Activated T-cell treated with anti-CD3 and anti-CD28 coated beads, Interleukin-2, amount 50 U/mL, for 48 hours (primary cell): ENCODE measurements at places on chromosomes 6 and 20.

DNA sequence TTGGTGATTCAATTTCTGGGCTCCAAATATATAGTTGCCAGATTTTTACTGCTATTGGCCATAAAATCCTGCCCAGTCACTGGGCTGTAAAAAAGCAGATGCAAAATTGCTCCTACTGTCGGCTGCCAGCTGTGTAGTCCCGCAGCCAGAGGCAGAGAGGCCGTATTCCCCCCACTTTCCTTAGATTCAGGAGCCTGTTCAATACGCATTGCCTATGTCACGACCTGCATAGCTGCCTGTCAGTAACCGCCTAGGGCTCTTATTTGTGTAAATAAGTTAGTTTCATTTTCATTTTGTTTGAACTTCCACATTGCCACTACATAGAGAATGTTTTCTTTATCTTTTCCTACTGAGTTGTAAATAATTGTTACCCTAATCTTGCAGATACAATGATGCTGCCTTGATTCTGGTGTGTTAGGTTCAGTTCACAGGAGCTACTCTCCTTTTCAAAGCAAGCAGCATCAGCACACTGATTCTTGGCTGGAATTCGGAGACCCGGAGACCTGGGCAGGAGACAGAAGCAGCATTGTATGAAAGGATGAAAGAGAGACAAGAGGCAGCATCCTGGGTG, 46.0 kb upstream of the UST start:
- DNase-seq, result no peak

DNA sequence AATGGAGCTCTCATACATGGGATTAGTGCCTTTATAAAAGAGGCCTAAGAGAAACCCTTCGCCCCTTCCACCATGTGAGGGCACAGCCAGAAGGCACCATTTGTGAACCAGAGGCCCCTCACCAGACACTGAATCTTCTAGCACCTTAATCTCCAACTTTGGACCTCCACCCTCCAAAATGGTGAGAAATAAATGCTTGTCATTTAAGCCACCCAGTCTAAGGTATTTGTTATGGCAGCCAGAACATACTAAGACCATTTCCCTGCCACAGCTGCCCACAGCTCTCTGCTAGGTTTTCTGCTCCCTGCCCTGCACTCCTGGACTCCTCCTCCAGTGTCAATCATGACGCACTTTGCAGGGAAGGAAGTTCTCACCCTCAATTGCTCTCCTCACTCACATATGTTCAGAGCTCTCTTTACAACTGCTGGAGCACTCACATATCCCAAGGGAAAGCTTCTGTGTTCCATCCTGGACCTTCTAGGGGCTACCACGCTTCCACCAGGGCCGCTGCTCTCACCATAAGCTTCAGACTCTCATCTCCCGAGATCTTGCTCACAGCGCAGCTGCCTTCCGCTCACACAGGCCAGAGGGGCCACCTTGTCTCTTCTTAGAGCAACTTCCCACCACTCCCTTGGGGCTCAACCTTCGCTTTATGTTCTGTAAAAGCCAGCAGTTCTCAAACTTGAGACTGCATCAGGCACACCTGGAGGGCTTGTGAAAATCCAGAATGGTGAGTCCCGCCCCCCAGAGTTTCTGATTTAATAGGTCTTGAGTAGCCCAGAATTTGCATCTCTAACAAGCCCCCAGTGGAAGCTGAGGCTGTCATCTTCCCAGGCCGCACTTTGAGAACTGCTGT, 1.6 kb upstream of the LY86 start:
- DNase-seq, result no peak

GRCh38 chr6:170296746-170297575, 6.1 kb upstream of the DLL1 start:
- no peak for DNase-seq

GRCh38 chr20:17893445-17893844, 75.1 kb downstream of the SNX5 start:
- no peak for DNase-seq

- no peak for DNase-seq
Observed at GRCh38 chr6:165321555-165322145, 12.2 kb upstream of the C6orf118 start.

DNA sequence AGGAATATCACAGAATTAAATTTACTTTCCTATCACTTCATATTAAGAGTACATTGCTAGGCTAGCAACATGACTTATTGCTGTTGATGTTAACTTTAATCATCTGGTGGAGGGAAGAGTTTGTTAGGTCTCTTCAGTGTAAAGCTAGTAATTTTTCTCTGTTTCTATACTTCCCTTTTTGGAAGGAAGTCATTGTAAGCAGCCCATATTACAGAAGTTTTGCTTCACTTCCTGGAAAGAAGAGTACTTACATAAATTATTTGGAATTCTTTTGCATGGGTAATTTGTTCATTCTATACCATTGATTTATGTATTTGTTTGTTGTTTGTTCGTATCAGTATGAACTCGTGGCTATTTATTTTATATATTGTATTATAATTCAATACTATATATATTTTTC, 405.2 kb downstream of the RFPL4B start:
- DNase-seq, result no peak

DNA sequence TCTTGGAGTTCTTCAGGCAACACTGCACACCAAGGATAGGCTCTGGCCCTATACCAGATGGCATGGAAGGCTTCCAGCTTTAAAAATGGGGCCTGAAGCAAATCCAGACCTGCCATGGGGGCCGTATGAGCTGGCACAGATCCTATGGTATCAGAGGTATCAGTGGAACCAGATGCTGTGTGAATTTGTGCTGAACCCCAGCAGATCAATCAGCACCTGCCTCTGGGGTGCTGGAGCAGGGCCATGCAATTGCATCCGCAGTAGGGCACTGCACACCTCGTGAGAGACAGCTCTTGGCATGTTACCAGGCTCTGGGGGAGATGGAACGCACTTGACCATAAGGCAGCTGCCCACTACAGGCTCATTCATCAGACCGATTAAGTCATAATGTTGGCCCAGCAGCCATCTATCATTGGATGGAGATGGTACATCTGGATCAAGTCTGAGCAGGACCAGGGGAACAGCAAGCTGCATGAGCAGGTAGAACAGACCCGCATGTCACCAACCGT, 221.5 kb downstream of the MYLK4 start:
- no peak for DNase-seq

DNA sequence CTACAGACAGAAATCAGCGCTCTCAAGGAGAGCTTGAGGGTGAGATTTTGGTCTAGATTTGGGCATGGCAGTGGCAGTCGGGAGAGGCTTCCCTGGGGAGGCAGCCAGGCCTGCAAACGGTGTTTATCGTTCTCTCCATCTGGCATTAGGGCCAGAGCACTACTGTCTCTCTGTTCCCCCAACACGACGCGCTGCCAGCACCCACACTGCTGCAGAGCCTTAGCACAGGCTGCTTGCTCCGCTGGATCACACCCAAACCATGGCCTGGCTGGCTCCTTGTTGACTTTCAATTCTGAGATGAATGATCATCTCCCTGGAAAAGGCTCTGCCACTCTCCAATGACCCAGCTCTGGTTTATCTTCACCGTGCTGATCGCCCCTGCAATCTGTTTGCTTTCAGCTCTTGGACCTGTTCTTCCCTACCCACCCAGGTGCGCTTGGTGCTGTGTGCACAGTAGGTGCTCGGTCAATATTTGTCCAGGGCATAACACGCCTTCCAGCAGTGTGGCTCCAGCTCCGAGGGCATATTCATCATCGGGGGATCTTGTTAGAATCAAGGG, 106.1 kb downstream of the TFAP2C start:
- no peak for DNase-seq

- no peak for DNase-seq
Observed at GRCh38 chr20:22814471-22815205, 220.5 kb upstream of the SSTR4 start.

DNA sequence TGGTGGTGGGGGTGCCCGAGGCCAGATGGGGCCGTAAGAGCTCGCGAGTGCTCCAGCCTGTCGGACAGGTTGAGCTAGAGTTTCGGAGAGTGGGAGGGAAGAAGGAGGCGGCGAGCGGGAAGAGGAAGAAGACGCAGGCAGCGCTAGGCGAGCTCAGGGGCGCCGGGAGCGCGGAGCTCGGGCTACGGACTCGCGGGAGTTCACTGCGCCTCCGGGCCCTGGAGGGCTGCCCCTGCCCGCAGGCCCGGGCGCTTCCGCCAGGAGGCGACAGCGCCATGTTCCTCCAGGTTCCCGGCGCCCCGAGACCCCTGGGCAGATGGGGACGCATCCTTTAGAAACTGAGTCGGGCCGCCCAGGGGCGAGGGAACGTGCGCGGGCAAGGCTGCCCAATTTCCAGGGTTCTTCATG, 984 bp downstream of the TFAP2C start:
- DNase-seq, result peak; percentile 53

DNA sequence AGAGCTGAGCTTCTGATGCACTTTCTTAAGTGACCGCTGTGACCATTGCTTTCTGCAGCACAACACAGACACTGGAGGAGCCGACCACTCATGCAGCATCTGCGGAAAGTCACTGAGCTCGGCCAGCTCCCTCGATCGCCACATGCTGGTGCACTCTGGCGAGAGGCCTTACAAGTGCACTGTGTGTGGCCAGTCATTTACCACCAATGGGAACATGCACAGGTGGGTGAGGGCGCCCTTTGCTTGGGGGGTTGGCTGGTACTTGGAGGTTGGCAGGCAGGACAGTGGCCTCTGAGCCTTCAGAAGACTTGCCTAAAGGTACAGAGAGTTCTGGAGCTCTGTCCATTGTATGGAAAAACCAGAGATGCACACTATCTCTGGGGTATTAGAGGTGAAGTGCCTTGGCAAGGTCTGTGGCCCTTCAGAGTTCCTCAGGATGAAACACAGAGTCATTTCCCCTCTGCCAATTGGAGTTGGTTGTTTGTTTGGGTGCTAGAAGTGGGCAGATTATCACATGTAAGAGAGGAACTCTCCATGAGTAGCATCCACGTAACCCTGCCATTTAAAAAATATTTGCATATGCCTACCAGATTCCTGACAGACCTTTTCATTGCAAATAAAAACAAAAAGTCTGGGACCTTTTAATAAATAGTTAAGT, 81.5 kb downstream of the RREB1 start:
- DNase-seq, result no peak

GRCh38 chr20:23587631-23588030, 18.1 kb downstream of the CST9 start:
- no peak for DNase-seq

GRCh38 chr6:83294676-83295075, 101.5 kb downstream of the RWDD2A start:
- DNase-seq, result no peak

GRCh38 chr20:12638633-12639312, 370.0 kb upstream of the SPTLC3 start:
- no peak for DNase-seq

DNA sequence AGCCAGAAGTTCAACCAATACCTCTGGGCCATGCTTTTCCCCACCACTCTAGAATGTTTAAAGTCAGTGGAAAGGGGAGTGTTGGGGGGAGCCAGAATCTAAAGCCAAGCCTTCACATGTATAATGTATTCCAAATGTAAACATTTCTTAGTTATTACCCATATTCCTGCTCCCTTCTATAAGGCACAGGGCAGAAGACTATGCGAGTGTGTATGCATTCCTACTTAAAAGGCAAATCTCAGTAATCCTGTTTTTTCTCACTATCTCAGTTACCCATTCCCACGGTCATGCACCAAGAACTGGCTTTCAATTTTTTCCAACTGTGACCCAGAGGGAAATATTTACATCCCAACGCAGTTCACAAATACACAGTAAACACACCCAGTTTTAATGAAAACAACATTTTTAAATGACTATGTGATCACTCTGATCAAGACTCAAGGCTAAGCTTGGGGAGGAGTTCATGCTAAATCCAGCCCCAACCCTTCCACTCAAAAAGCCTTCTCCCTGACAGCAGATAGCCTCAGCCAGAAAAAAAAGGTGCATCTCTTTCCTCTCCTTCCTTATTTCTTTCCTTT, 57.5 kb downstream of the EPB41L2 start:
- no peak for DNase-seq

DNA sequence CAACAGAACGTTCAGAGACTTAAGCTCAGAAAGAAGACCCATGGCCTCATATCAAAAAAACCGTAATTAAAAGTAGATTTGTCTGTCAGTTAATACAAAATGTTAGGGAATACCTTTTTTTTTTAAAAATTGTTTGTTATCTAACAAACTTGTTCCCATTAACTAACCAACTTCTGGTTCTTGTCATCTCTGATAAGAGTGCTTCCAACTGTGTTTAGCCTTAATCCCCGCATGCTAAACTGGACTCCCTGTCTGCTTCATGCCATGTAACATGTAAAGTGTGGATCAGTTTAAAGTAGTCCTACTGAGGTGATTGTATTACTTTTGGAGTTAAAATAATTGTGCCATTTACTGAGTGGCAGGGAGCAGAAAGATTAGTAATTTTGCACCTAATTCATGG, 6.3 kb downstream of the JARID2 start:
- DNase-seq, result no peak

GRCh38 chr6:76861403-76861802, 601.9 kb downstream of the HTR1B start:
- no peak for DNase-seq

DNA sequence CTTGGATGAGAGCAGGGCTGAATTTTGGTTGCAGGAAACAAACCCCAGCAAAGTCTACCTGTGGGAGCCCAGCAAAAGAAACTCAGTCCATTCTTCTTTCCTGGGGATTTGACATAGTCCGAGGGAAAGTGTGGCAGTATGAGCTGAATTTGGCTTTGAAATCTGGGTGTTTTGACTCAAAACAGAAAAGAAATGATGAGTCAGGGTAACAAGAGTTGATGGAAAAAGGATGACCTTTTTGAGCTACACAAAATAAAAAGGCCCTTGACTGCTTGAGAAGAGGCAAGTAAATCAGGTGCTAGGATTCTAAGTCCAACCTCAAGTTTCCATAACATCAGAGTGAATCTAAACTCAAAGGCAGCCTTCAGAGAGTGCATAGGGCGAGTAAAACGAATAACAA, 163.3 kb upstream of the BMP2 start:
- no peak for DNase-seq

- no peak for DNase-seq
Observed at GRCh38 chr20:63279931-63280330, 7.3 kb downstream of the ARFGAP1 start.

GRCh38 chr20:25299806-25300205, 51.9 kb downstream of the PYGB start:
- no peak for DNase-seq

DNA sequence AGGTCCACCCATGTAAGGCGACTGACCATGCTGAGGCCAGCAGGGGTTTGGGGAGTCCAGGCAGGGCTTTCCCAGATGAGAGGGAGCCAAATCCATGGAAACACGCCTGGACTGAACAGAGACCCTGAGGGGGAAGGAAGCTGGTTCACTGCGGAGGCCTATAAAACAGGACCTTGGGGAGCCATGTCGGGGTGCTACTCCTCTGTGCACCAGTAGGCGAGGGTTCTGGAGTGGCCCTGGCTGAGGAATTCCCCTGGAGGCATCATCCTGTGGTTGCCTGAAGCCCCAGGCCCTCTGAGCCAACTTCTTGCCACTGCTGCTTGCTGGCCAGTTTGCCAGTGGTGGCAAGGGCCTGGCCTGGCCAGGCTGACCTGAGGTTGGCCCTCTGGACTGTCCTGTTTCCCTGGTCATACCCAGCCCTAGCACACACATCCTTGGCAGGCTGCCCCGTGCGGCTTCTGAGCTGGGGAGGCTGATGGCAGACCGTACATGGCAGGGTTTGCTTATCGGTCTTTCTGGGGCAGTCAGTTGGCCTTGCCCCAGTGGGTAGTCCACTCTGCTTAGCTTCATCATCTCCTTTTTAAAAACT, 2.2 kb upstream of the LRRN4 start:
- DNase-seq, result no peak

- DNase-seq, result no peak
Observed at GRCh38 chr6:6661684-6662083, 73.2 kb downstream of the LY86 start.
